Osteoblast (primary cell): ENCODE measurements at places on chromosomes 11 and 22. TPM values are rescaled to one million over a fixed set of nuclear protein-coding genes. Genes with fewer than 3 reads are reported as not detected.

GNG3 gene
- not detected in 2 replicates for total RNA-seq

DNA sequence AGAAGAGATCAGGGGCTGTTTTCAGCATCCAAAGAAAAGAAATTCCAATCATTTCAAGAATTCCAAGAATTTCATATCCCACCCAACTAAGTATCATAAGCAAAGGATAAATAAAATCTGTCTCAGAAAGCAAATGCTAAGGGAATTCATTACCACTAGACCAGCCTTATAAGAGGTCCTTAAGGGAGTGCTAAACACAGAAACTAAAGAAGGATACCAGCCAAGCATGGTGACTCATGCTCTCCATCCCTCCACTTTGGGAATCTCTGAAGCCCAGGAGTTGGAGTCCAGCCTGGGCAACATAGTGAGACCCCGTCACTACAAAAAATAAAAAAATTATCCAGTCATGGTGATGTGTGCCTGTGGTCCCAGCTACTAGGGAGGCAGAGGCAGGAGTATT is 17.8 kb downstream of the FADD start:
- peak; percentile 81 for DNase-seq
- no peak overlapping the region for H3K27ac ChIP-seq
- H3K27me3 ChIP-seq, result no peaks in the 10 kb centered on the region
- no peaks in the 10 kb centered on the region for H3K4me1 ChIP-seq
- no peak overlapping the region for H3K4me3 ChIP-seq
- H3K36me3 ChIP-seq, result no peaks in the 10 kb centered on the region

DNA sequence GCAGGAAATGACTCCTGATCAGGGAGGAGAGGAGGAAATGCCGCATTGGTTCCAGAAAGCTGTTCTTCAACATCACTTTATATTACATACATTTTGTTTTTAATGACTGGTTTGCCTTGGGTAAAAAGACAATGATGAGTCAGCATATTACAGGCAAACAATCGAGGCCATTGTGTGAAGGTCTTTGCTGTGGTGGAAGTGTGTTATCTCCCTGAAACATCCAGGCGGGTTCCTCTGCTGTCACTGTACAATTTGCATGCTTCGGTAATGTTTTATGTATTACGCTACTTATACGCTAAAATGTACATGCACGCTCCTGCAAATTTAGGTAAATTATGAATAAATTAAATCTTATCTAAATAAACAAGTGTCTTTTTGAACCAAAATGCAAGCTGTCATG is 161.1 kb downstream of the KIRREL3 start:
- no peaks in the 10 kb centered on the region for H3K27me3 ChIP-seq
- DNase-seq, result no peak
- H3K27ac ChIP-seq, result peak overlapping the region; percentile 64
- H3K36me3 ChIP-seq, result no peaks in the 10 kb centered on the region

FGF19 gene
- total RNA-seq, result not detected in 2 replicates

- H3K4me3 ChIP-seq, result no peak overlapping the region
- DNase-seq, result no peak
- H3K27ac ChIP-seq, result no peak overlapping the region
- H3K36me3 ChIP-seq, result no peaks in the 10 kb centered on the region
- no peaks in the 10 kb centered on the region for H3K27me3 ChIP-seq
These were observed 233.4 kb upstream of the KIRREL3 start for GRCh38 chr11:127233998-127234397.

DNA sequence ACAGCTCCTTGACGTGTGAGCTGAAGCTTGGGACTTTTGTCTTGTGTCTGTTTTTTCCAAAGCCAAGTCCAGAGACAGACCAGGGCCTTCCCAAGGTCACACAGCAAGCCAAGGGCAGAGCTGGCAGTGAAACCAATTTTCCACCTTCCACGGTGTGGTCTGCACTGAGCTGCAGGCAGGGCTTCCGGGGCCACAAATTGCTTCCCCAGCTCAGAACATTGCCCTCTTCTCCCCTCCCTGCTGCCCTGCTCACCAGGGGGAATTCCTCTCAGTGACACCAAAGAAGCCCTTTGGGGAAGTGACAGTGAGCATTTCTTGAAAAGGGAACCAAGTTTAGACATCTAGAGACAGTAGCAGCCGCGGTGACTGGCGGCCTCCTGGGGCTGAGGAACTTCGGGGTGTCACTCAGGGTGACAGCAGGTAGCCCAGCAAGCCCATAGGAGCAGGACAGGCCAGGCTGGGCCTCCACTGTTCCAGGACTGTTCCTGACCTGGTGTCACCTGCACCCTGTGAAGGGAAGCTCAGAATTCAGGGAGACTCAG is 9.2 kb downstream of the FXYD2 start:
- H3K27ac ChIP-seq, result no peak overlapping the region
- H3K27me3 ChIP-seq, result no peaks in the 10 kb centered on the region
- no peaks in the 10 kb centered on the region for H3K4me1 ChIP-seq
- peak; percentile 27 for DNase-seq
- H3K4me3 ChIP-seq, result no peak overlapping the region

GRCh38 chr11:46391578-46392420 is at the start of gene CHRM4:
Gene CHRM4, minus strand, starts transcription at chr11:46391776. Its CDS starts 5,219 bp downstream, at chr11:46386557.
- DNase-seq, result peak; percentile 96
- peaks cover 15% of the 10 kb centered on the region for H3K4me1 ChIP-seq
- H3K4me3 ChIP-seq, result peak within 1 kb of the TSS; percentile 64
- peaks cover 45% of the 10 kb centered on the region for H3K27me3 ChIP-seq
- no peak within 1 kb of the TSS for H3K27ac ChIP-seq
- H3K36me3 ChIP-seq, result no peaks in the 10 kb centered on the region

MOGAT2 gene
- total RNA-seq, result not detected in 2 replicates

- DNase-seq, result no peak
- no peak overlapping the region for H3K27ac ChIP-seq
- H3K36me3 ChIP-seq, result peaks cover 3% of the 10 kb centered on the region
- H3K4me1 ChIP-seq, result peaks cover 31% of the 10 kb centered on the region
- no peak overlapping the region for H3K4me3 ChIP-seq
These were observed 7.0 kb downstream of the CD81 start for GRCh38 chr11:2383852-2384804.

TMPRSS5 gene
- 0.29 and 0.36 TPM in 2 replicates for total RNA-seq

GRCh38 chr11:8389029-8389996 is 125.6 kb upstream of the LMO1 start:
- no peak overlapping the region for H3K4me3 ChIP-seq
- no peaks in the 10 kb centered on the region for H3K4me1 ChIP-seq
- no peaks in the 10 kb centered on the region for H3K27me3 ChIP-seq
- H3K27ac ChIP-seq, result no peak overlapping the region
- peak; percentile 71 for DNase-seq
- H3K36me3 ChIP-seq, result no peaks in the 10 kb centered on the region

- no peaks in the 10 kb centered on the region for H3K36me3 ChIP-seq
- DNase-seq, result peak; percentile 85
- H3K4me3 ChIP-seq, result no peak overlapping the region
These were observed 58.2 kb upstream of the FTH1 start for GRCh38 chr11:62025487-62026105.

MS4A1 gene
- not detected in 2 replicates for total RNA-seq

DNA sequence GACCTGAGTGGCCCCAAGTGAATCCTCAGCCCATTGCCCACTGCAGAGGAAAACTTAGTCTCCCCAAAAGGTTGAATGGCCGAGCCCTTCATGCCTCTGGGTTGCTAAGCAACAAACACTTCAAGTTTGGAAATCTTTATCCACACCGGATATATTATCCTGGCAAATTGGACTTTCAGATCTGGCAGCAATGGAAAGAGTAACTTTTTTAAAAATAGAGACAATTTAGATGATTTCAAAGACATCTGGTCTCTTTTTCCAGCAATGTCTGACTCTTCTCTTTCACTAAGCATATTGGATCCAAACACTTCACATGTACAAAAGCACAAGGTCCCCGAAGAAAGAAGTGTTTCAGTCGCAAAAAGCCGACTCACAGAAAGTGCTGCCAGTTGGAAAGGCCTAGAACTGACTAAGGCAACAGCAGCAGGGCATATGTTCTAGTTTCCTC is 505.3 kb downstream of the SOX6 start:
- DNase-seq, result no peak
- H3K4me3 ChIP-seq, result no peak overlapping the region
- H3K27me3 ChIP-seq, result peaks cover 9% of the 10 kb centered on the region
- no peaks in the 10 kb centered on the region for H3K36me3 ChIP-seq
- no peak overlapping the region for H3K27ac ChIP-seq

DNA sequence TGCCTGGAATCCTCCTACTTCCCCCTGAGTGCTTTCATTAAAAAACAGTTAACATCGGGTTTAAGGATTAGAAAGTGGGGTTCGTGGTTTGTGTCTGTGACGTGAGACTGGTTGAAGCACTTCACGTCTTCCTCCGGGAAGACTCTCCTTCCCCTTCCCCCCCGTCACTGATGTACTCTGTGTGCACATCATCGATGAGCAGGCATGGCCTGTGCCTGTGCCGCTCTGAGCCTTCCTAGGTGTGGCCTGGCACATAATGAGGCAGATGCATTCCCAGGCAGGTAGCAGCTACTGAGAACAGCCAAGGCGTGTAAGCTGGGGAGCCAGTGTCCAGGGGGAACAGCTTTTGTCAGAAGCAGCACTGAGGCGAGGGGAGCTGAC is 93.8 kb downstream of the BCR start:
- H3K36me3 ChIP-seq, result peaks cover 28% of the 10 kb centered on the region
- H3K4me3 ChIP-seq, result no peak overlapping the region
- H3K27ac ChIP-seq, result no peak overlapping the region

JAM3 gene
- total RNA-seq, result 56.3 and 57.5 TPM in 2 replicates

- no peaks in the 10 kb centered on the region for H3K27me3 ChIP-seq
- peak; percentile 62 for DNase-seq
- no peak overlapping the region for H3K27ac ChIP-seq
- no peaks in the 10 kb centered on the region for H3K36me3 ChIP-seq
- H3K4me1 ChIP-seq, result peaks cover 9% of the 10 kb centered on the region
- H3K4me3 ChIP-seq, result no peak overlapping the region
These were observed 20.7 kb downstream of the LINC01488 start for GRCh38 chr11:69501891-69502860.

DNA sequence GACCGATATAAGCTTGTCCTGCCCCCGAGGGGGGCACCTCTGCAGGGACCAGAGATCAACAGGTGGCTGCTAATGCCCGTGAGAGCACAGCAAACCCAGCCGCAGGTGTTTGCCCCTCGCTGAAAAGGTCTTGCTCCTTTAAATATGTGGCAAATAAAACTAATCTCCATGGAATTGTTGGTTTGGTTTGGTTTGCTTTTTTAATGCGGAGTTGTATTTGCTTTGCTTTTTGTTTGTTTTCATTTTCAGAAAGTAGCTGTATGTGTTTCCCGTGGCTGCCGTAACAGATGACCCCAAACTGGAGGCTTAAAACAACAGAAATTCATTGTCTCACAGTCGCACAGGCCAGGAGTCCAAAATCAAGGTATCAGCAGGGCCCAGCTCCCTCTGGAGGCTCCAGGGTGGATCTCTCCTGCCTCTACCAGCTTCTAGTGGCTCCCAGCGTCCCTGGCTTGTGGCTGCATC is 93.0 kb downstream of the CELSR1 start:
- no peak overlapping the region for H3K27ac ChIP-seq
- no peaks in the 10 kb centered on the region for H3K36me3 ChIP-seq
- H3K4me1 ChIP-seq, result no peaks in the 10 kb centered on the region
- H3K4me3 ChIP-seq, result no peak overlapping the region
- peaks cover 3% of the 10 kb centered on the region for H3K27me3 ChIP-seq

DNA sequence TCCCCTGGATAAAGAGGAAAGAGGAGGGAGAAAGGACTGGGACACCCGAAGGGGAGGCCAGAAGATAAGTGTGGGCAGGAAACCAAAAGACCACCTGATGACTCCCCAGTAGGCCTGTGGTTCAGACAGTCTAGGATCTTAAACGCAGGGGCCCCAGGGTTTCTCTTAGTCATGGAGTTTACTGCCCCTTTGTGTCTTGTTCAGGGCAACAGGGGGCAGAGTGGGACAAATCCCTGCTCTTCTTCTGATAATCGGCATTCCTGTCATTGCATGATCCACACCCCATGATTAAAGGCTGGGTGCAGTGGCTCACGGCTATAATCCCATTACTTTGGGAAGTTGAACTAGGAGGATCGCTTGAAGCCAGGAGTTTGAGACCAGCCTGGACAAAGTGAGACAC is 4.7 kb upstream of the TMPRSS13 start:
- H3K4me1 ChIP-seq, result no peaks in the 10 kb centered on the region
- peaks cover 4% of the 10 kb centered on the region for H3K27me3 ChIP-seq
- no peak for DNase-seq
- no peaks in the 10 kb centered on the region for H3K36me3 ChIP-seq

DNA sequence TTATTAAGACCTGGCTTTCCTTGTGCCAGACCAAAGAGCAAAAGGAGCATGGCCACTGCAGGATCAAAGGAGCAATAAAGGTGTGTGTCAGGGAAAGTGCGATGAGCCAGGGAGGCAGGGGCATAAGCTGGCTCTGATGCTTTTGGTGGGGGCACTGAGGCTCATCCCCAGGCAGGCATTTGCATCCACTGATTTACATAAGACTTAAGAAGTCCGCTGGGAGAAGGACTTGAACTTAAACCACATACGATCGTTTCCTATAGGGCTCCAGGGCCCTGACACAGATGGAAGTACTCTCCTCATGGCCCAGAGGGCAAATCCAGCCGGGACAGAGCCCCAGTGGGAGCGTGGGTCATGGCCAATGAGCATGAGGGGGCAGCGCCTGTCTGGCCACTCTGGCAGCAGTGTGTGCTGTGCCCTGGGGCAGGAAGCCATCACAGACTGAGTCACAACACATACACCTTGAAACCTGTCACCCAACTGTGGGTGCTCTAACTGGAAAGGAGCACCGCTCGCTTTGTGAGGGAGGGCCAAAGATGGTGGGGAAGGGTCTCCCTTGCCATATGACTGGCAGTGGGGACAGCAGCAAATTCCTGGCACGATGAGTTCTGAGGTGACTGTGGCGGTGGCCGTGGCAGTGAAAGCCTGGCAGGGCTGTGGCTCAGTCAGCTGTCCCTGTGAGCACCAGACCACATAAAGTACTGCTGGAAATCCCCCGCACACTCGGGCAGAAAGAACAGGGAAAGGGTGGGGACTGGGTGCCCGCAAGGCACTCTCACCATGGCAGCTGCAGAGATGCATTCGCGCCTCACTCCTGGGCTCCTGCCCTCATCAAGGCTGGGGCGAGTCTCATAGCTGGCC is 79.4 kb upstream of the LMO1 start:
- H3K4me1 ChIP-seq, result no peaks in the 10 kb centered on the region
- no peaks in the 10 kb centered on the region for H3K36me3 ChIP-seq
- H3K27ac ChIP-seq, result no peak overlapping the region

DNA sequence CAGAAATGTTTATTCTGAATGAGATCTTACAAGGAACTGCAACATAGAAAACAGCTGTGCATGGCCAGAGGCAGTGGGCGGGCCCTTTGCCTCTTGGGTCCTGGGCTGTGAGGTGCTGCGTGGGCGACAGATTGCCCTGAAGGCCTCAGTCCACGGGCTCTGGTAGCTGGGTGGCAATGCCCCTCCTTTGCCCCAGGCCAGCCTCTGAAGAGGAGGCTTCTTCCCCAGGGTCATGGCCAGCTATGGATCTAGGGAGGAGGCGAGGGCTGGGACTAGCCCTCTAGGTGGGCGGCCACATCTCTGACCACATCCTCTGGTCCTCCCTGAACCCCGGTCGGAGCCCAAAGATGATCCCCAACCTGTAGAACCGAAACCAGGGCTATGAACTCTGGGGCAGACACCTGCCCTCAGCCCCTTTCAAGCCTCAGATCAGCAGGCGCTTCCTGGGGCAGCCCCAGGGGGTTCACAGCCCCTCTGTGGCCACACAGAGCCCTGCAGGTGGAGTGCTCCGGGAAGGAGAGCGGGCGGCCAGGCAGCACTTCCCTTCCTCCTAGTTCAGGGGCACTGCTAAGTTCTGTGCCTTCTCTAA is 6.6 kb upstream of the CDC42BPG start:
- DNase-seq, result peak; percentile 95
- peaks cover 26% of the 10 kb centered on the region for H3K36me3 ChIP-seq
- H3K27ac ChIP-seq, result peak overlapping the region; percentile 36
- no peak overlapping the region for H3K4me3 ChIP-seq

OR52E6 gene
- total RNA-seq, result 1.4 TPM in 1 of 2 replicates, not detected in the other

ALDH3B1 gene
- total RNA-seq, result 59.5 and 63.0 TPM in 2 replicates

RAG1 gene
- total RNA-seq, result 0.36 and 0.59 TPM in 2 replicates

- no peak for DNase-seq
These were observed 385 bp upstream of the SCO2 start for GRCh38 chr22:50525858-50526107.
